LNCaP clone FGC (cell line): ENCODE measurements at places on chromosomes 2 and 18.

GRCh38 chr2:181985632-181986205 is at the start of gene PPP1R1C:
TSS of gene PPP1R1C (plus strand) at chr2:181985853. CDS start at chr2:181986111, 258 bp downstream.
- no peak for DNase-seq

GRCh38 chr2:148063633-148064032 is 42.7 kb downstream of the MBD5 start:
- DNase-seq, result no peak

DNA sequence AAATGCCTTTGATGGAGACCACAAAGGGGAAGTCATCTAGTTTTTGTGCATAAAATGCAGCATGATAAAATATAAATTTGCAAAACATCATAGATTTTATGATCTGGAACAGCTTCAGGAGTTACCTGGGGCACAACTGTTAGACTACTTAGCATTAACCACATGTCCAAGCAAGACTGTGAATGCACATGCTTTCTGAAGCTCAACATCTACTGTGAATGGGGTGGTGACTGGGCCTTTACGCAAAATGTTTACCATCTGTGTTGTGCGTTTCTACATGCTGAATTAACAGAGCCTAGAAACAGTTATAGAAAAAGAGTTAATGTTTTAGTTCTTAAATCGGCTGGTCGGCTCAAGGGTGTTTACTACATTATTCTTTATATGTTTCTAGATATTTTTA is 45.5 kb downstream of the KCTD1 start:
- no peak for DNase-seq

GRCh38 chr18:48979944-48980890 is 29.5 kb upstream of the SMAD7 start:
- no peak for DNase-seq

DNA sequence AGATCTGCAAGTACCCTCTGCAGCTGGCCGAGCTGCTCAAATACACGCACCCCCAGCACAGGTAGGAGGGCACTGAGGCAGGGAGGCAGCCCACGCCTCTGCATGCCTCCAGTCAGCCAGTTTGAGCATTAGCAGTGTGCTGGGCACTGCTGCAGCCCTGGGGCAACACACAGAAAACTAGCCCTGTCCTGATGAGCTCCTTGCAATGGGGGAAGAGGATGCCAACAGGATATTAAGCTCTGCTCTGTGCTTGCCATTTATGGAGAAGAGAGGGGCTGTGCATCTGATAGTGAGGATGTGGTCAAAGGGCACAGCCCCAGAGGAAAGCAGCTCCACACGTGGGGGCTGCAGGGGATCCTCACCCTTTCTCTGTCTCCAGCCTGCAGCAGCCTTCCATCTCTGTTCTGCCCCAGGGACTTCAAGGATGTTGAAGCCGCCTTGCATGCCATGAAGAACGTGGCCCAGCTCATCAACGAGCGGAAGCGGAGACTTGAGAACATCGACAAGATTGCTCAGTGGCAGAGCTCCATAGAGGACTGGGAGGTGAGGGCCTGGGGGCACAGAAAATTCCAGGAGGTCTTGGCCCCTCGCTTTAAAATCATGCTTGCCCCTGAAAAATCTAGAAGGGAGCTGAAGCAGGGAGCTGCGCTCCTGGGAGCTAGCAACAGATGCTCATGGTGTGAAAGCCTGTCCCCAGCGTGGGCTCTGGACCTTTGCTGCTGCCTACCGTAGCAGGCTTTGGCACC is 51.7 kb downstream of the FAM168B start:
- DNase-seq, result no peak

GRCh38 chr2:186197955-186198354 is 288.1 kb upstream of the ZC3H15 start:
- DNase-seq, result no peak

DNA sequence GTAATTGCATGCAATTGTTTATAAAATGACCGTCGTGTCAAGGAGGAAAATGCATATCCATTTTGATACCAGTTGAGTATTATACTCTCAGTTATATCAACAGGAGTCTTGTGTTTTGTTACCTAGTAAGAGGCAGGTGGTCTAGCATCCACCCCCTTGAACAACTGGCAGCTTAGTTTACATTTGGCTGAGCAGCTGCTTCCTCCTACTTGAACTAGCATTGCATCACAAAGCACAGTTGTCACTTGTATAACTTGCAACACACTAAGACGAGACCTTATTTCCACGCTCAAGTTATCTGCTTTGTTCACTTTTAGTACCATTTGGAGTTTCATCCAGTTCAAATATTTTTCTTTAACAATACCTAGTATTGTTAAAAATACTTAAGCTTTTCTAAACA is 75.4 kb upstream of the UBE2E3 start:
- no peak for DNase-seq

DNA sequence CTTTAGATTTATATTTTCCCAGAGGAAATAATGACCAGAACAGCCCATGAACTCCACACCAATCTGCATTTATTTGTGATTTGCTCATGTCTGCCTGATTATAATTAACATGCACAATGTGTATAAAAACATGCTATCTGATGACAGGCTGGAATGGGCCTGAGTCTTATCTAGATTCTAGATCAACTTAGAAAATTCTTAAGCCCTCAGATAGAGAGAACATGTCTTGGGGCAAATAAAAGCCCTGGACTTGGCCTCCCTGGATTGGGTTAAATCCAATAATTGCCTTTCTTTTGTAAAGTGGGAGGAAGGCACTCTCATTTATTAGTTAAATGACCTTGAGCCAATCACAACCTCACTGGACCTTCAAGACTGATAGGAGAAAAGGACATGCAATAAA is 61.8 kb downstream of the EVA1A start:
- DNase-seq, result no peak

DNA sequence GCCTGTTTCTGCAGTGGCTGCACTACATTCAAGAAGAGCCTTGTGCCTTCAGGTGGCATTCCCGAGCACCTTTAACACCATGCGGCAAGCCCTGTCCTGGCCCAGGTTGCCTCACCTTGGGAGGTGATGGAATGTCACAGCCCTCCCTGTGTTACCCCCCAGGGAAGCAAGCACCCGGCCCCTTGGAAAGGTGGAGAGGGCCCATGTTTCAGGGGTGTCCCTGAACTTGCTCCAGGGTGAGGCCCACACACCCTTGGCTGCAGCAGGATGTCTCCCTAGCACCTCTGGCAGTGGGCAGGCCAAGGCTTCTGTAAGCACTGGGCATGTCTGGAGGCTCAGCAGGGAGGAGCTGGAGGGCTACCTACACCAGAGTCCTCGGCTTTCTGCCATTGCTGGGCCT is 29.3 kb upstream of the ACAA2 start:
- no peak for DNase-seq

- no peak for DNase-seq
These were observed 644 bp downstream of the ONECUT2 start for GRCh38 chr18:57435846-57436190.

GRCh38 chr2:2806711-2807110 is 475.6 kb upstream of the MYT1L start:
- DNase-seq, result no peak

- no peak for DNase-seq
These were observed 14.4 kb upstream of the BBS5 start for GRCh38 chr2:169464882-169465281.

DNA sequence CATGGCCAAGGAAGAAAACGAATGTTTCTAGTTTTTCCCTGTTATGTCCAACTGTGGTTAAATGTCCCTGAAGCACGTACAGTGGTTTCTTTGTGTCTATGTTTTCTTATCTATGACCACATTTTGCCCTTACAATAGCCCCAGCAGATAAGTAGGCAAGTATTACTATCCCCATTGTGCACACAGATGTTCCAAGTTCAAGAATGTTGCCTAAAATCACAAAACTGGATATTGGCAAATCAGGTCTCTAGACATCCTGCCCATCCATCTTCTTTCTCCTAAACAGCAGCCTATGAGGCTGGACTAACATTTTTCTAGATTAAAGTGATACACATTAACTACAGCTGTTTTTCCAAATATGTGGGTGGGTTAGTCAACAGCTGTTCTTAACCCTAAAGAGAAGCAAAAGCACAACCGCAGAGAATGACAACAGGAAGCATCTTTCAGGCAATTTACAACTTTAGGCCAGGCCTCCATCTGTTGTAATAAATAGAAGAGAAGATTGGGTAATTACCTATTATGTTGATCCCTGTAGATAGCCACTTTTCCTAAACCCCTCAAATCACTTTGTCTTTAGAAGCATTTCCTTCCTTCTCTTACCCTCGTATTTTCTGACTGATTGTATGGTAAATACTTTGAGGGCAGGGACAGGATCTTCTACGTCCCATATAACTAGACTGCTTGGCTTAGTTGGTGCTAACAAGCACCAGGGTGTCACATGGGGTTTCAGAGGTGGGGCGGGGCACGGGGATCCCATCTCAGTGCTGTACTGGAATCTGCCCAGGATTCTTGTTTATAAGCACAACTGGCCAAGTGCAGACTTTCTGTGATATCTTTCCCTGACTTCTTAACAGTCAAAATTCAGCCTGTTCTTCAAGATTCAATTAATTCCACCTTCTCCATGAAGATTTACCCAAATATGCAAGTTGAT is 132.1 kb upstream of the SETBP1 start:
- DNase-seq, result no peak

DNA sequence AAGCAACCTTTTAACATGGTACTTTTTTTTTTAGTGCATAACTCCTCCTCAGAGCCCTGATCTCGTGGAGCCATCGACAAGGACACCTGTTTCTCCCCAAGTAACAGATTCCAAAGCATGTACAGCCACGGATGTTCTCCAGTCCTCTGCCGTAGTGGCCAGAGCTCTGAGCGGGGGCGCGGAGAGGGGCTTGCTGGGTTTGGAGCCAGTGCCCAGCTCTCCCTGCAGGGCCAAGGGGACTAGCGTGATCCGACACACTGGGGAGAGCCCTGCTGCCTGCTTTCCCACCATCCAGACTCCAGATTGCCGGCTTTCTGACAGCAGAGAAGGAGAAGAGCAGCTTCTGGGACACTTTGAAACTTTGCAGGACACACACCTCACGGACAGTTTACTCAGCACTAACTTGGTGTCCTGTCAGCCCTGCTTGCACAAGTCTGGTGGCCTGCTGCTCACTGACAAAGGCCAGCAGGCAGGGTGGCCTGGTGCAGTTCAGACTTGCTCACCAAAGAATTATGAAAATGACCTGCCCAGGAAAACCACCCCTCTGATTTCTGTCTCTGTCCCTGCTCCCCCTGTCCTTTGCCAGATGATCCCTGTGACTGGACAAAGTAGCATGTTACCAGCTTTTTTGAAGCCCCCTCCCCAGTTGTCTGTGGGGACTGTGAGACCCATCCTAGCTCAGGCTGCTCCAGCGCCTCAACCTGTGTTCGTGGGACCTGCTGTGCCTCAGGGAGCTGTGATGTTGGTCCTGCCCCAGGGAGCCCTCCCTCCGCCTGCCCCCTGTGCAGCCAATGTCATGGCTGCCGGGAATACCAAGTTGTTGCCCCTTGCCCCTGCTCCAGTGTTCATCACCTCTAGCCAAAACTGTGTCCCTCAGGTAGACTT is 4.5 kb downstream of the KLF11 start:
- no peak for DNase-seq

- no peak for DNase-seq
These were observed 208.7 kb upstream of the SLC35G4 start for GRCh38 chr18:11400703-11401102.

- DNase-seq, result no peak
These were observed 102.6 kb downstream of the PTPN4 start for GRCh38 chr2:119862127-119862889.

GRCh38 chr2:218270721-218271486 is 585 bp downstream of the PNKD start:
- no peak for DNase-seq

DNA sequence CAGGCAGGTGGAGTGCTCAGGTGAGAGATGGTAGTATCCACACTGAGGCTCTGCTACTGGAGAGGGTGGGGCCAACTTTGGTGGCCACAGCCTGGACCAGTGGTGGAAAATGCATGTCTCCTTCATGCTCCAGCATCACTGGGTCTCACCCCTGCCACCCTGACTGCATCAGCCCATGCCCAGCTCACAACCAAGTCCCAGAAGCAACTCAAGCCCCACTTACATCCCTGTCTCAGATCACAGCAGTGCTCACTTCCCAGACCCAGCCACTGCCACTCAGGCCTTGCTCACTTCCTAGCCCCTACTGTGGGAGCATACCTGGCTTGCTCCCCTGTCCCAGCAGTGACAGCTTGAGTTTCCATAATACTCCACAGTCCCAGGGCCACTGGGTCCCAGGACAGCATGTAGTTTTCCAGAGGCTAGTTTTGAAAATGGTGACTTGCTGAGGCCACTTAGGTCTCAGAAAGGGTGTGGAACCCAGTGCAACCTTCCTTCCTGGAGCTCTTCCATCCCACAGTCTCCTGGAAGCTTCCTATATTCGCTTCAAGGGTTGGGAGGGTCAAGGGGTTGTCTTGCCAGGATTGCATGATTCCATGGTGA is 58.8 kb downstream of the GPC1 start:
- DNase-seq, result no peak

DNA sequence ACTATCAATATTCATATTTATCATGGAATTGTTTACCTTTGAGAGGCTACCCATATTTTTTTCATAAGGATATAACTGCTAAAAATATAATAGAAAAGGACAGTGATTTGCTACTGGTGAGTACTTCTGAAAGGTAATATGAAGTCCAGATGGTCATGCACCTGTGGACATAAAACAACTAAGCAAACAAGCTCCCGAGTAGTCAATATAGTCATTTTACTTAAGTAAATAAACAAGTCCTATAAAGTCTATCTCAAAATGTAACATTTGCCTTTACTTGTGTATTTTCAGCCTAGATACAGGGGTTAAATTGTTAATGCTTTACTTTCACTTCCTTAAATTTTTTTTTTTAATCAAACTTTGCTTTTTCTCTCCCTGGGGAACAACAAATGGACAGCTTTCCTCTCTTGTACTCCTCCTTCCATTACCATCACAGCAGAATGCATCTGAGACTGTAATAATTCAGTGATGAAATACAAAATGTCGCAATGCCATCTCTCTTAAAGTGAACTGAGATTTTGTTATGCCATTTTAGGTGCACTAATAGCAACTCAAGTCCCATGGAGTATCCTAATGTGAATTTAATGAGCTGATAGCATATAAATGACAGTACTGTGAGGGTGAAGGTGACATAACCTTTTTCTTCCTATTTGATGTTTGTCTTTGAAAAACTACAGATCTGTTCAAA is 1325.4 kb upstream of the ZEB2 start:
- peak; percentile 18 for DNase-seq

DNA sequence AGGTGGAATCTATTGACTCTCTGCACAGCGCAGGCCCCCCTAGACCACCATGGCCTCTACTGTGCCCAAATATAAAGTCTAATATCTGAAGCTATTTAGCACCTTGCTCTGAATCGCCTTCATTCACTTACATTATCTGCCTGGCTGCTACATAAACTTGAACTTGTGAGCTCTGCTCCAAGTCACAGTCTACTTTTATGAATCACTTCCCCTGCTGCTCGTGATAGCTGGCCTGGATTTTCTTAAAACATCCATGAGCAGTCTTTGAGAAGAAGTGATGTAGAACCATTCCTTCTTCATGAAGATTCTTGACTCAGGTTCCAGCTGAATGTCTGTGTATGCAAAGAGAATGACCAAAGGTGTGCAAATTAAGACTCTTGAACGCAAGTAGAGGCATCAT is 359.5 kb downstream of the RND3 start:
- DNase-seq, result no peak
